ENCODE measurements at places on chromosomes 11 and 22.

DNA sequence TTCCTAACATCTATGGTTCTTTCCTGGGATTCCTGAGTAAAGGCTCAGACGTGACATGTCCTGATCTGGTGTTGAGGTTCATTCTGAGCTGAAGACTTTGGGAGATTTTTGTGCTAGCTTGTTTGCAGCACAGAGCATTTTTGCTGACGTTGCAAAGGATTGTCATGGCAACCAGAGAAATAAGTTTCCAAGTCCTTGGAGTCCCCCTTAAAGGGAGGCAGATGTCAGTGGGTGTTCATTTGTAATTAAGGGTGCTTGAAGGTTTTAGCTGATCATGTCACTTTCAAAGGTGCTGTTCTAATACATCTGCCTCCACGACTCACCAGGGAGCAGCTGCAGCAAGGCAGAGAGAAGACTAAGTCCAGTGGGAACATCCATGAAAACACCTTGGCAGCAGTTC is 5.4 kb upstream of the SYN3 start:
- no peak for DNase-seq

DNA sequence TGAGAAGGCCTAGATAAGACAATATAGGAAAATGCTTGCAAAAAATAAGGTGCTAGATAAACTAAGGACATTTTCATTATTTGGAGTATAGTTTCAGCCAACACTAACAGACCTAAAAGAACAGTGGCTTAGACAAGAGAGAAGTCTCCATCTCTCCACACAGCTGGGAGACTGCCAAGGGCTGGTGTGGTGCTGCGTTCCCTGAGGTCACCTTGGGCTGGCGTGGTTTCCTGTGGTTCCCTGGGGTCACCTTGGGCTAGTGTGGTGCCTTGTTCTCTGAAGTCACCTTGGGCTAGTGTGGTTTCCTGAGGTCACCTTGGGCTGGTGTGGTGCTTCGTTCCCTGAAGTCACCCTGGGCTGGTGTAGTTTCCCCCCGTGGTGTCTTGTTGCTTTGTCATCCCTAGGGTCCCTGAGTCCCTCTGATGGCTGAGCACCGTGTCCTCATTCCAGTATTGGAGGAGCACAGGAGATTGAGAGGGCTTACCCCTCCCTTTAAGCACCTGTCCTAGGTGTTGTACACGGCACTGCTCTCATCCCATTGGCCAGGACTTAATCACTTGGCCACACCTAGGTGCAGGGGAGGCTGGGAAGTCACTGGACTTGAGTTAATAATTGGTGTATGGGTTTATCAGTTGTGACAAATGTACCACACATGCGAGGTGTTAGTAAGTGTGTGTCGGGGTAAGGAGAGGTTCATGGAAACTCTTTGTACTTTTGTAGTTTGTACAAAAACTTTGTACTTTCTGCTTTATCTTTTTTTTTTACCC is 14.9 kb downstream of the SAMM50 start:
- no peak for DNase-seq

GRCh38 chr11:133386852-133387251 is 145.4 kb downstream of the OPCML start:
- DNase-seq, result no peak

- DNase-seq, result no peak
Measured at GRCh38 chr22:20721409-20722218, 52.3 kb upstream of the SERPIND1 start.

DNA sequence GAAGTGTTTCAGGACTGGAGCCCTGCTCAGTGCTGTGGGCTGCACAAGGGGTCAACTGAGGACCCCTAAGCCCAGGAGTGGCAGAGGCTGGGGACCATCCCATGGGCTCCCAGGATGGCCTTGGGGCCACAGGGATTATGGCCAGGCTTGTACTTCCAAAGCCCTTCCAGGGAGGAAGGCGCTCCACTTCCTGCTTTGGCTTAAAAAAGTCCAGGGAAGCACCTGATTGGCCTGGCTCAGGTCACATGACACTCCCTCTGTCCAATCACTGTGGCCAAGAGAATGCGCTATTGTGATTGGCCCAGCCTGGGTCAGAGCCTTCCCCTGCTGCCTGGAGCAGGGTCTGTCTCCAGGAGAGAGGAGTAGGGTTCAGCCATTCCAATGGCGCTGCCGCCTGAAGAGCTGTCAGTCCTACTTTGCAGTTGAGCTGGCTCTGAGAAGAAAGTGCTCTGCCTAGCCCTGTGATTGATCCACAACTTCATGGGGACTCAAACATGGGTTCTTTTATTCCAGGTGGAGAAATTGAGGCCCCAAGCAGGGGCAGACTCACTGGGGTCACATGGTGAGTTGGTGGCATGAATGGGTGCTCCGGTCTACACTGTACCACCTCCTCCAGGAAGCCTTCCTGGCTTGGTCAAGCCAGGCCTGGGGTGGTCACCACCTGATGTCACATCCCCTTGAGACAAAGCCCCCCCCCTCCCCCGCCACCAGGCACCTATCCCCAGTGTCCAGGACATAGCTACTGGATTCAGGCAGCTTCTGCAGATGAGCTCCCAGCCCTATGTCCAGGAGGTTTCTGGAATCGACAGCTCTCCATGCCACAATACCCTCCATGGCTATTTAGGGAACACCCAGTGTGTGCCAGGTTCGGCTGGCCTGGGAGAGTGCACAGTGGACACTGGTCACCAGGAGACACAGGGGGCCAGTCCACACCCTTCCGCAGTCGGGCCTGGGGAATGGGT is 48.2 kb downstream of the RTN4R start:
- no peak for DNase-seq

- DNase-seq, result no peak
Measured at GRCh38 chr11:132347156-132348090, 977.0 kb downstream of the NTM start.

DNA sequence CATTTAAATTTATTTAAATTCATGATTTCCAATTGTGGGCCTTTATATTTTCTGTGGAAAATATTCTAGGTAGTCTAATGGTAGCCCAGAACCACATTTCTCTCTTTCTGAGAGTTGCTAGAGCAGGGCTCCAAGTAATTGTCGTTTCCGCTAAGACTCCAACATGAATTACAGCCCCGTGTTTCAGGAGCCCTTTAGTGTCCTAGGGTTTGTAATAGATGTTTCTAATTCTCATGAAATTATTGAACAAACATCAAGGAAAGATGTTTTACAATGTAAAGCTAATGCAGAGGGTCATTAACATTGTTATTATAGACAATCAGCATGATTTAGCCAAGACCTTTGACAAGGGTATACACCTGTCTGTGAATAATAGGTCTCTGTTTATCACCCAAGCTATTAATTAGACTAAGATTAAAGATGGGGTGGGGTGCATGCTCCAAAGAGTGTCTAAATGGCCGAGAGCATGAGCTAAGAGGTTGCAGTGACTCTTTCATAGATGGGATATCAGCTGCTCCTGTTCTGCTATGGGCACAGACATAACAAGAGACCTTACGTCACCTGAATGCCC is 81.8 kb upstream of the NTM start:
- DNase-seq, result no peak

GRCh38 chr11:129974237-129974636 is 28.4 kb downstream of the PRDM10 start:
- no peak for DNase-seq

GRCh38 chr11:10005955-10006525 is 288.0 kb downstream of the SBF2 start:
- no peak for DNase-seq

DNA sequence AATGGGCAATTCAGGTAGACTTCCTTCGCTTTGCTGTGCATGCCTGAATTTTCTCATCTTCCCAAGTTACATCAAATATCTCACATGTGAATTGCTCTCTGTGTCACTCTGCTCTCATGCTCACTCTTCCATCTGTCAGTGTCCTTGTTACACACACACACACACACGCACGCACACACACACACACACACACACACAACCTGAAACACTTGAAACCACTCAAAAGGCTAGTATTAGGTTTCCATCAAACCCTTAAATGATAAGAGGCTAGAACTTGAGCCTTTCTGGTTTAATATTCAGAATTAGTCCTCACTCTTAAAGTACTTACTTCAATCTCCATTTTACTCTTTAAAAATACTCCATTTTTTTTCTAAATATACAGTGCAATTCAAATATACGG is 282.4 kb downstream of the C11orf87 start:
- DNase-seq, result no peak

DNA sequence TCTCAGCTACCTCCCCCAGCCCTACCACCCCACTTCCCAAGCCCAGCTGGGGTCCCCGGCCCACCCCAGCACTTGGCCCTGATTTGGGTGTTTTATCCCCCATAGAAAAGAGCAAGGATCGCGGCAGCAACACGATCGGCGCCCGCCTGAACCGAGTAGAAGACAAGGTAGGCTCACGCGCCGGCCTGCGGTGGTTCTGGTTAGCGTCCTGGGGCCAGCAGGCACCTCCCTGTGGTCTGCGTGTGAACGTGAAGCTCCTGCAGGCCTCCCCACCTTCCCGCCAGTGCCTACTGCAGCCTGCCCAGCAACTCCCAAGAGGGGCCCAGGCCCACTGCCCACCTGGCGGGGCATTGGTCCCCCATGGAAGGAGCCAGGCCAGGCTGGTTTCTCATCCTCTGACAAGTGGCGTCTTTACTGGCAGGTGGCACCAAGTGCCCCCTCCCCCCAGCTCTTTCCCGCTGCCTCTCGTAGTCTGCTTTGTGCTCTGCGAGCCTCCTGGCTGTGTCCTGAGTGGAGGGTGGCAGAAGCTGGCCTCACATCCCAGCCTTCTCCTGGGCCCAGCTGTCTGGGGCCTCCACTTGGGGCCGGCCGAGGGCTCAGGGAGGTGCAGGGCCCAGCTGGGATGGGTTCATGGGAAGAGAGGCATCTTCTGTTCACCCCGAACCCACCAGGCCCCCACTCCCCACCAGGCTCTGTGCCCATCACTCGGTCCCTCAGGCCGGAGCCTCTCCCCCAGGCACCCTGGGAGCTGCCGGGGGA is 78.3 kb upstream of the KCNQ1OT1 start:
- peak; percentile 1 for DNase-seq

GRCh38 chr11:62427630-62428233 is 8.9 kb downstream of the SCGB1A1 start:
- DNase-seq, result no peak

DNA sequence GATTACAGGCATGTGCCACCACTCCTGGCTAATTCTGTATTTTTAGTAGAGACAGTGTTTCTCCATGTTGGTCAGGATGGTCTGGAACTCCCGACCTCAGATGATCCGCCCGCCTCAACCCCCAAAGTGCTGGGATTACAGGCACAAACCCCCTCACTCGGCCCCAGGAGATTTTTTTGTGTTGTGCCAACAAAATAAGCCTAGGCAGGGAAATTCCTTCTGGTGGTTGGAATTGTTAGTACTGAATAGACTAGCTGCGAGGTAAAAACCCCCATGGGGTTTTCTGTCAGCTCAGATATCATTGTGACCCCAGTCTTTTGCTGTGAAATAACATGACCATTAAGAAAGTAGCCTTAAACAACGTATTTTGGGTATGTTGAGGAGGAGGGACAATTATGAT is 144.9 kb downstream of the BCR start:
- no peak for DNase-seq

DNA sequence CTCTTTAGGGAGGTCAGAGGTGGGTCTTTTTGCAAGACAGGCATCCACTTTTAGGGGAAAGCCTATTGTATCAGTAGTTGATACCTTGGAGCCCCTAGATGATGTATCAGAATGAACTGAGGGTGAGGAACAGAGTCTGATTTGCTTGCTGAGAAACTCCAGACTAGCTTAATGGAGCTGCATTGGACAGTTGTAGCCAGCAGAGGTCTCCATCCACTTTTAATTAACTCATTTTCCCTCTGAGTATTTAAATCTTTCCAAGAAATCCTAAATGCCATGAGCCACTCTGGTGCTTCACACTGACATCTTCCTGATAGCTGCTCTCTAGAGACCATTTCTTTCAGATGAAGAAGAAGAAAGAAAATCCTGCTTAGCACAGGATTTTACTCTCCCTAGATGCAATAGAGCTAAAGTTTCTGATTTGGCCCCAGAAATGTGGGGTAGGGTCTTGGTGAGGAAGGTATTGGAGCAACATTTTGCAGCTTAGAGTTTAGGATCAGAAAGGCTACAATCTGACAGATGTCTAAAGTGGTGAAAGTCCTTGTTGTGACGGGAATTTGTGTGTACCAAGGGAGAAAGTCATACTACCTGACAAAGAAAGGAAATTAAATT is 38.0 kb downstream of the EXT2 start:
- no peak for DNase-seq

GRCh38 chr11:121515335-121515671 is 62.5 kb upstream of the SORL1-AS1 start:
- no peak for DNase-seq

GRCh38 chr11:81421251-81421860 is 1312.3 kb downstream of the FAM181B start:
- no peak for DNase-seq

DNA sequence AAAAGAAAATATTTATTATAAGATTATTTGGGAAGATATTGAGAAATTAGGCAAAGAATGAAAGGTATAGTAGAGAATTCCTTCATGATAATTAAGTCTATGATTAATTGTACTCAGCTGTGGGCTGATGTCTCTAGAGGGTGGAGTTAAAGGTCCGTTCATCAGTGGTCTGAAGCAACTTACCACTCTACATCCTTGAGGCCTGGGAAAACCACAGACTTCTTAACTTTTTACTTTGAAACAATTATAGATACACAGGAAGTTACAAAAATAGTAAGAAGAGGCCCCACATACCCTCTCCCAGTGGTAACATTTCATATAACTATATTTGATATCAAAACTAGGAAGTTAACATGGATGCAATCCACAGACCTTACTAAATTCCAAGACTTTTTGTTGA is 167.0 kb upstream of the NECTIN1 start:
- no peak for DNase-seq

DNA sequence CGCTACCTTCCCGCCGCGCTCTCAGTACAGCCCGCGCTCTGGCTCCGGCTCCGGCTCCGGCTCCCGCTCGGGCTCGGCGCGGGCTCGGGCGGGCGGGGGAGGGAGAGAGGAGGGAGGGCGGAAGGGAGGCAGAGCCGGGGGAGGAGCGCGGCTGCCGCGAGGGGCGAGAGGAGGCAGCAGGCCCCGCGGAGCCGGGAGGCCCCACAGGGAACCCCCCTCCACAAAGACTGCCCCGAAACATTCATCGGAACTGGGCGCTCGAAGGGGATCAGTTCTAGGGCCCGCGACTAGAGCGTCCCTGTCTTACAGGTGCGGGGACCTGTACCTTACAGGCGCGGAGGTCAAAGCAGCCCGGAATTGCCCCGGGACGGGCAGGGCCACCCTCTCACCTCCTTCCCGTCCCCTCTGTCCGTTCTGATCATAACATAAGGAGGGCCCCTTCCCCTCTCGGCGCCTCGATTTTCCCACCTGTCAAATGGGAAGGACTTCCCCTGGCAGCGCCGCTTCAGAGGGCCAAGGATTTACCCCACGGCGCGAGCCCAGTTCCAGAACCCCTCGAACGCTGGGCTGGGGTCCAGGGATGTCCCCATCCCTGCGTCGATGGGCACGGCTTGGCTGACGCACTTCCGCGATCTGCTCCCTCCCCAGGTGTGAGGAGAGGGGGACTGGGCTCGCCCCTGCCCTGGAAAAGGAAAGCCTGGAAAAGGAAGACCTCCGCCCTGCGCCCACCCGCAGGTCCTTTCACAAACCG is at the start of gene SHISA8:
TSS of gene SHISA8 (minus strand) at position 40 of the 751 bp plus-strand sequence. CDS start 407 bp downstream, outside the sequence.
- peak; percentile 65 for DNase-seq

GRCh38 chr22:43198936-43199335 is 12.0 kb upstream of the TTLL12 start:
- no peak for DNase-seq

GRCh38 chr22:25447067-25447685 is 117.3 kb upstream of the GRK3 start:
- DNase-seq, result no peak

GRCh38 chr11:124943254-124943616 is 7.4 kb upstream of the HEPACAM start:
- DNase-seq, result no peak

GRCh38 chr11:28017816-28018215 is 90.1 kb downstream of the KIF18A start:
- DNase-seq, result no peak

- DNase-seq, result no peak
Measured at GRCh38 chr11:93000511-93001476, 31.3 kb downstream of the MTNR1B start.

Data from activated naive CD4-positive, alpha-beta T cell treated with anti-CD3 and anti-CD28 coated beads, Interleukin-2, amount 50 U/mL, for 72 hours (primary cell).